HFF-Myc (cell line): ENCODE measurements at places on chromosomes 2 and 18.

DNA sequence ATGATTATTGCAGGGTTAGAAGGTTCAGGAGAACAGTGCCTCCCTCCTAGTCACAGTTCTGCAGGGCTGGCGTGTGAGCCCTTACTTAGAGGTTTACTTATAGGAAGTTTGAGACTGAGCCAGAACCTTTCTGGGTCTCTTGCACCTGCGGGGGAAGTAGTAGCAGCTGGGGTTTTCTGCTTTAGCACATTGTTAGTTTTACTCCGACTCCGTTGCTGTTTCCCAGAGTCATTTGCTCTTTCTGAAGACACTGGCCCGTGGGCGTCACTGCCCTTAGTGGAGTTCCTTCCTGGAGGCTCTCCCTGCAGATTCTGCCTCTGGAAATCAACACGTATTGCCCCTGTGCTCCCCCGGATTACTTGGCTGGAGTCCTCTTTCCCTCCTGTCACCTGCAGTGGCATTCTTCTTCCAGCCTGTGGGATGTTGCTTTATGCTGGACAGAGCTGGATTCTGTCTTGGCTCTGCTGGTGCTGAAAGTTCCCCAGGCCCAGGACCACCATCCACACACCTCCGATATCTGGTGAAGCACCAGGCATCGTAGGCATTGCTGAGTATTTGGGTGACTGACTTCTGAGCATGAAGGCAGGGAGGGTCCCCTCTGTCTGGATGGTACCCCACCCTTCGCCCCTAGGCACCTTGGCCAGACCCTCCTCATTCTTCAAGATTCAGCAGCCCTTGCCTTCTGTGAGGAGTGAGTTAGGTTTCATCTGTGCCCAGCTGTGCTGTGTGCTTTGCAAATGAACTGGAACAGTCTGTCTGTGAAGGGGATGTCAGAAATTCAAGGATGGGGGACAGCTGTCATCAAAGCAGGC, 51.7 kb downstream of the AGAP1 start:
- DNase-seq, result no peak

- DNase-seq, result no peak
Observed at GRCh38 chr2:240960309-240960970, 38.0 kb upstream of the SNED1 start.

DNA sequence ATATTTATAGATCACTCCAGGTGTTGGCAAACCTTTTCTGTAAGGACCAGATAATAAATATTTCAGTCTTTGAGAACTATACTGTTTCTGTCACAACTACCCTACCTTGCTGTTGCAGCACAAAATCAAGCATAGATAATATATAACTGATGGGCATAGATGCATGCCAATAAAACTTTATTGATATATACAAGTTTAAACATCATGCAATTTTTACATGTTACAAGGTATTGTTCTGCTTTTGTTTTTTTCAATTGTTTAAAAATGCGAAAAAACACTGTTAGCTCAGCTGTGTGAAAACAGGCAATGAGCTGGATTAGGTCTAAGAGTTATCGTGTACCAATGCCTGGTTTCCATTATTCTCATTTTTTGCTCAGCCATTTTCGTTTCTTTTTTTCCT, 47.6 kb upstream of the FN1 start:
- no peak for DNase-seq

DNA sequence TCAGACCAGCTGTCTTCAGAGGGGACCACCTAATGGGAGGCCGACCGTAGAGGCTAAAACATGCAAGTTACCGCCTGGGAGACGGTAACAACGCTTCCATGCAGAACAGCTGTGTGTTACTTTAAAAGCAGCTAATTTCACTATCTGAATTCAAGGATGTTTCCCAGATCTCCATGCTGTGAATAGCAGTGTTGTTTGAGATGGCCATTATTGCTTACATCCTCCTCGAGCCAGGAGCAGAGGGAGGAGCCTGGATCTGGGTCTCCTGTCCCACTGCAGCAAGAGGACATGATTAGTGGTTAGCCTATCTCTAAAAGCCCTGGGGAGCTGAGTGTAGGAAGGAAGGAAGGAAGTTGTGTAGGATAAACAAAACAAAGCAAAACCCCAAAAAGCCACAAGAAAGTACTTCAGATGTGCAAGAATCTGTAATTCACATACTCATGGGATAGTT, 50.9 kb downstream of the ACTR2 start:
- peak; percentile 39 for DNase-seq

GRCh38 chr18:21660078-21660477, 44.5 kb downstream of the ABHD3 start:
- no peak for DNase-seq

DNA sequence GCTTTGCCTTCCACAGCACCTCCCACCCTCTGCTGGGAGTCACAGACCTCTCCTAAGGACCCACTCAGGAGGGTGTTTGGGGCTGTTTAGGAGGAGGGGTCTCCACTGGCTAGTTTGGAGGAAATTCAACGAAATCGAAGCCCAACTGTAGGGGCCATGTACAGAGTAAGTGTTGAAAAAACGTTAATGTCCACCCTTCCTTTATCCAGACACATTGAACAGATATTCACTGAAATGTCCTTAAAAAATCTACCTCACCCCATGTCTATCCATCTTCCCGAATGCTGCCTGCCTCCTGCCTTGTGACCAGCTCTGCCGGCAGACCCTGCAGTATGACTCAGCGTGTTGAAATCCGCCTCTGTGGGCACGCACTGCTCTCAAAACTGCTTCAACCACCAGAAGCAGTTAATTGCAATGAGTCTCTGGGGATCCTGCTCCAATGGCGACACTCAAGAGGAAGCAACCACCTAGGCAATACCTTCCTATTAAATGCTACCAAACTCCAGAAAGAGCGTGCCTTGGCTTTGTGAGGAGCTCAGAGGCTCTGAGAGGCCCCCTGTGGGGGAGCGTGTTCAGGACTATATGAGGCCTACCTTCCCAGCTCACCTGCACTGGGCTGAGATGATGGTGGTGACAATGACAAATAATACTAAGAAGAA, 61.4 kb upstream of the RTN4 start:
- no peak for DNase-seq

DNA sequence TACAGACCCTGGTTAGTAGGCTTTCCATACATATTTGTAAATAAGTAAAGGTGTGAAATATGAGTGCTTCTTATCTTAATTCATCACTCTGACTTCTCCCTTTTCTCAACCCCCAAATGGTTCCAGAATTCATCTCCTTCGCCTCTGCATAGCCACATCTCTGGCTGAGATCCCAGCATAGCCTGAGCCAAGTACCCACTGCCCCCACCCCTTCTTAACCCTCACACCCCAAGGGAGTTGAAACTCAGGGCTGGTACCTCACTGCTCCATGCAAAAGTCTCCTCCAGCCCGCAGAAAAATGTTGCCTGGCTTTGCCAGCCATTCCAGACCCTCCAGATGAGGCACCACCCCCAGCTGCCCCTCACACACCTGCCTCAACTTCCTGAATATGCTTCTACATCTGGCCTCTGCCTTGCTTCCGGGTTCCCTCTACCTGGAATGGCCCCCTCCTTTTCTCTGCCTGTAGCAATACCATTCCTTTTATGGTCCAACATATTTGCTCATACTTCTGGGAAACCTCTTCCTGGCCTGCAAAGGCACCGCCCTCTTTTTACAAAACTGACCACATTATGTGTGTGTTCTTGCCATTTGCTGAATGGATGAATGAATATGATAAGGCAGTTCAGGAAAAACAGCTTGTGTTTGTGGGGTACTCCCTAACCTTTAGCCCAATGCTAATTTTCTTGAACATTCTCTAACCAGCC, 112.8 kb downstream of the CELF4 start:
- DNase-seq, result no peak

- no peak for DNase-seq
Observed at GRCh38 chr2:59012234-59012633, 771.1 kb upstream of the FANCL start.

DNA sequence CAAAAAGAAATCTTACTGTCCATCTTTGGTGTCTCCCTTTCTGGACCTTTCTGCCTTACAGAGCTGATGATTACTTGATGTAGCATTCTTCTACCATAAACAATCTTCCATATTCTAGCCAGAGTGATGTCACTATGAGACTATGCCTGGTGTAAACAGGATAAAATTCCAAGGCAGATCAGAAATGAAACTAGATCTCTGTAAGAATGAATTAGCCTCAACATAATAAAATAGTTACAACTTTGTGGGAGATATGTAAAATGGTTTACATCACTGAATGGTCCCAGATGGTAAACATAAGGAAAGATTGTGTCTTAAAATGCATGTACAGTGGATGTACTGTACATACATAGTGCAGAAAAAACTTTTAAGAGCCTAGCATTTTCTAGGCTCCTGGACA, 112.3 kb upstream of the ZNF521 start:
- peak; percentile 73 for DNase-seq

GRCh38 chr2:53568469-53568868, 199.1 kb upstream of the CHAC2 start:
- no peak for DNase-seq

DNA sequence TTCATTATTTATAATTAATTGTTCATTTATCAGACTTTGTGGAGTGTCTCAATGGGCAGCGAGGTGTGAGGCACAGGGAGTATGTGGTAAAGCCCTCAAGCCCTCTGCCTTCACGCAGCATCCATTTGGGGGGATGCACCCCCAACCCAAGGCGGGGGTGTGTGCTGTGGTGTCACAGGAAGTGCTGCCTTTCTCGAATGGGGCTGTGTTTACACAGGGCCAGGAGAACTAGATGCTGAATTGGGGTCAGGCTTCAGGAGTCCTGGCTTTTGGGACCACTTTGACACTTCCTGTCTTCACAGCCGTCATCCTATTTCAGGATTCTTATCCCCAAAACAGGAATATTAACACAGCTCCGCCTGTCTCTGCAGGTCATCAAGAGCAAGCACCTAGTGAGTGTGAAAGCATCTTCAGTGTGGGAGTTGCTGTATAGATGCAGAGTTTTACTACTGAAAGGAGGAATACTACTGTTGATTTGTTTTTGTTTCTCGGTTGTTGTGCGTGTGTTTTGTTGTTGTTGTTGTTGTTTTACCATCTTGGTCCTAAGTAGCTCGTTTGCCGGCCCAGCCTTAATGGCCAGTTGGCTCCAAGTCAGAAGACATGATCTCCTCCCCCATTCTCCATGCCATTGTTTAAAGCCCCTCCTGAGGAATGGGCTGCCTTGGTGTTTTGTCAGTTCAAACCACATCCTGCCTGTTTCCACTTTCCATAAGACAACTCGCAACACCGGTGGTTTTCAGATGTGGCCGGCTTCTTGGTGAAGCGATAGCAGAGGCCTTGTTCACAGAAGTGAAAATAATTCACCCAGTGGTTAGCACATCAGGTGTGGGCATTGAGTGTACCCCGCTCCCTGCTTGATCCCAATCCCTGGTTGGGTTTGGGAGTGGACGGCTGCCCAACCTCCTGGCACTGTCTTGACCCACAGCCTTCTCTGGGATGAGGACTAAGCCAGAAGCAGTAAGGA, 221.3 kb downstream of the BCL2 start:
- no peak for DNase-seq

- no peak for DNase-seq
Observed at GRCh38 chr2:153169609-153170008, 309.0 kb downstream of the RPRM start.

- no peak for DNase-seq
Observed at GRCh38 chr2:22221006-22221405, 1097.2 kb downstream of the TDRD15 start.

DNA sequence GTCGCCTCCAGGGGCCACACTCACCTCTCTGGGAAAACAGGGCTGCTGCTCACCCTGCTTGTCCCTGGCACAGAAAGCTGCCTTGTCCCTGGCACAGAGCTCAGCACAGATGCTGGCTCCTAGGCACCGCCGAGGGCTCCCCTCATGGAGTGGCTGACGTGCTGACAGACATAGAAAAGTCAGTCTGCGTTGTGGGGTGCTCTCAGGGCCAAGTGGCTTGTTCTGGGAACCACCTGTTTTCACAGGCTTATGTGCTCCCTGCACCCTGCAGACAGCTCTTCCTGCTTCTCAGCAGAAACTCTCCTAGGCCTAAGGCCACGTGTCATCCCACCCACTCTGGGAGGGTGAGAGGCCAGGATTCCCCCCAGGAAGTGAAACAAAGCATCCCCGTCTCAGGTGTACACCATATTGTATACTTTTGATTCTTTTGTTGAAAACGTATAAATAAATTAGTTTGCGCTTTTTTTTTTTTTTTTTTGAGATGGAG, 84.7 kb upstream of the TMEM200C start:
- no peak for DNase-seq

DNA sequence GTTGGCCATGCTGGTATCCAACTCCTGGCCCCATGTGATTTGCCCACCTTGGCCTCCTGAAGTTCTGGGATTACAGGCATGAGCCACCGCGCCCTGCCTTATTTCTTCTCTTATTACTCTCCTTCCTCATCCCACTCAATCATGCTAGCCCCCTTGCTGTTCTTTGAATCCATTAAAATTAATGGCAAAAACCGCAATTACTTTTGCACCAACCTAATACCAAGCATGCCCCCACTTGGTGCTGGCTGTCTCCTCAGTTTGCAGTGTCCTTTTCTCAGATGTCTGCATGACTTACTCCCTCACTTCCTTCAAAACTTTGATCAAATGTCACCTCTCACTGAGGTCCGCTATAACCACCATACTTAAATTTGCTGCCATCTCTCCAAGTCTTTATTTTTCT, 34.6 kb downstream of the DYTN start:
- DNase-seq, result no peak

GRCh38 chr18:65808759-65809158, 57.9 kb downstream of the CDH7 start:
- DNase-seq, result no peak

GRCh38 chr2:64514008-64514407, 10.1 kb upstream of the AFTPH start:
- no peak for DNase-seq

GRCh38 chr2:165746501-165746900, 47.5 kb downstream of the GALNT3 start:
- no peak for DNase-seq

- no peak for DNase-seq
Observed at GRCh38 chr18:43046322-43046721, 69.2 kb downstream of the RIT2 start.

DNA sequence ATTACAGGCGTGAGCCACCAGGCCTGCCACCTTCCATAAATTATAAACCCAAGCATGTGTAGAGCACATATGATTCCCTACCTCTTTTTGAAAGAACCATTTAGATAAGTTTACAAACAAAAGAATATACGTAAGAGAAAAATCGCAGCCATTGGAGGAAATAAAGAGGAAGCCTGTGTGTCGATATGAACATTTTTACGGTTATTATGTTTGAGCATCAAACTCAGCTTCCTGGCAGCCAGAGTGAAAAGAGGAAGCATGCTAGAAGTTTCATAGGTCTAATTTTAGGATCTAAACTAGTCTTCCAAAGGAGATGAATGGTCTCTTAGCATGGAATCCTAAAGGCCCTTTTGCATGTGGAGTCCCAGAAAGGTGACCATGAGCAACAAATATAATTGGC, 104.3 kb downstream of the PLB1 start:
- no peak for DNase-seq

GRCh38 chr18:66167829-66168684, 417.2 kb downstream of the CDH7 start:
- no peak for DNase-seq
